Activated CD4-positive, alpha-beta memory T cell treated with anti-CD3 and anti-CD28 coated beads, Interleukin-2, amount 10 ng/mL, durations not matched to agents 7 days and 5 days (primary cell): ENCODE measurements at places on chromosomes 11 and 22.

- DNase-seq, result no peak
Observed at GRCh38 chr11:69110451-69110850, 45.3 kb upstream of the SMIM38 start.

GRCh38 chr11:121194731-121195596 is 93.9 kb downstream of the TECTA start:
- peak; percentile 54 for DNase-seq

- DNase-seq, result no peak
Observed at GRCh38 chr11:129894278-129895125, 876 bp downstream of the NFRKB start.

DNA sequence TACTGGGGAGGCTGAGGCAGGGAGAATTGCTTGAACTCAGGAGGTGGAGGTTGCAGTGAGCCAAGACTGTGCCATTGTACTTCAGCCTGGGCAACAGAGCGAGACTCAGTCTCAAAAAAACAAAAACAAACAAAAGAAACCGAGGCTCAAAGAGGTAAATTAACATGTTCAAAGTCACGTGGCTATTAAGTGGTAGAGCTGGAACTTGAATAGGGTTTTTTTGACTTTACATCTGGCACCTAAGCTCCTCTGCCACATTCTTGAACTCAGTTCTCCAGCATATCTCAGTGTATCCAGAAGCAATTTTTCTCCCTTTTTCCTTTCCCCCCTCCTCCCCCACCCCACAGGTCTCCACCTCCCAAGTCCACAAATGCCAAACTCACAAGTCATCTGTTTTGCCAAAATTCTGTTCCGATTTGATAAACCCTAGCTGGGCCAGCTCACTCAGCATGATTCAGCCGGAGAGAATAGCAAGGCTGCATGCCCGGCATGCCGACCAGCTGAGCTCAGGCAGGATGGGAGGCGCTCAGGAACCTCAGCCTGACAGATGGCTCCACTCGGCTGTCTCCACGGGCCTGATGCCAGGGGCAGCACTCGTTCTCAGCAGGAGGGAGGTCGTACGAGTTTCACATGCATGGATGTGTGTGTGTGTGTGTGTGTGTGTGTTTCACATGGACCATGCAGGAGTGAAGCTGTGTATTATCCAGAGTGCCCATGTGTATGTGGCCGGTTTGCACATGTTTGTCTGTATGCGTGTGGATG is 63.2 kb upstream of the RRAS2 start:
- no peak for DNase-seq

DNA sequence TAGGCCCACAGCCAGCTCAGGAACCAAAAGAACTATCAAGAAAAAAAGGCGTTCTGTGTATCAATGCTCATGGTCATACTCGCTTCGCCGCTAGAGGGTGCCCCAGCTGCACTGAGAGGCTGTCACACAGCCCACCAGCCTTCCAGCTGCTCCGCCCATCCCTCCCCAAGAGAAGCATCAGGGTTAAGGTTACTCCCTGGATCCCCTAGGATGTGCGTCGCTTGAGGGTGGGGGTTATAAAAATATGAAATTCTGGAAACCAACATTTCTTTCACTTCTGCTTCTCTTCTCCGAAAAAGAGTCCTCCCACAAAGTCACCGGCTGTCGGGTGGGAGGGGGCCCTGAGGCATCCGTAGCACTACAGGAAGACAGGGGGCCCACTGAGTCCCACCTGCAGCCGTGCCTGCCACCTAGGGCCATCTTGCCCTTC is 1.7 kb downstream of the CBX6 start:
- DNase-seq, result peak; percentile 88

DNA sequence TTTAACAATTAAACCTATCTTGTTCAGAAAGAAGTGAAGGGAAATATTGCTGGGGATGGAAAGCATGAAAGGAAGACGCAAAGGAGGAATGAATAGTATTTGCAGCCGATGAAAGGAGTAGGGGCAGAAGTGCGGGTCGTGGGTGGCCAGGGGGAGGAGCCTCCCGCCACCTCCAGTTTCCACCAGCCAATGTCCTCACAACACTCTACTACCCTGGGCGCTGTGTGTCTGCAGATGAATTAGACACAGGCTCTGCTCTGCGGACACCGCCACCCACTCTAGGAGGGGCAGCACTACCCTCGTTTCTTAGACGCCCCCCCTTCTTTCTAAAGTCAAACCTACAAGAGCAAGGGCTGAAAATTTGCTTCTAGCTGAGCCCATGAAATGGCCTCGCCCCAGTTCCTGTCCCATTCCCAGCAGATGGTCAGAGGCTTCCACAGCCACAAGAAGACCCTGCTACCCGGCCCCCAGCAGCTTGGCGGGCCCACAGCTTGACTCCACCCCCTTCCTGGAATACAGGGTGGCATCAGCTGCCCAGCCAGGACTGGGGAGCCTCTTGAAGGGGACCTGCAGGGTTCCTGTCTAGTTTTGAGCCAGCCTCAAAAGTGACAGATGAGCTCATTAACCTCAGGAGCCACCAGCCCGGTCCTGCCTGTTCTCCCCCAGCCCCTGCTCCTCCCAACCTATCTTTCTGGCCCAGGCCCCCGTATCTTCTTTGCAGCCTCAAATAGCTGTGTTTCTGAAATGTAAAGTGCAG is 268.1 kb downstream of the BUD13 start:
- DNase-seq, result no peak

DNA sequence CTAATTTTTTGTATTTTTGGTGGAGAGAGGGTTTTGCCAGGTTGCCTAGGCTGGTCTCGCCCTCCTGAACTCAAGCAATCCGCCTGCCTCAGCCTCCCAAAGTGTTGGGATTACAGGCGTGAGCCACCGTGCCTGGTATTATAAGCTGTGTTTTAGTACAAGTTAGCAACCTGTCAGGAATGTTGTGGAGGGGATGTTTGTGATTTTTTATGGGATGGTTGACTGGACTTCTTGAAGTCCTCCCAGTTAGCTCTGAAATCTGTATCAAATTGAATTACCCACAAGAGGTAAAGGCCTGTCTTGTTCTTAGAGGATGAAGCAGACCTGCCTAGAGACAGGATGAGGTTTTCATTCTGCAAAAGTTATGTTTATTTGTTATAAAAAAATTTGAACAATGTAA is 34.1 kb upstream of the IL18BP start:
- no peak for DNase-seq

- DNase-seq, result no peak
Observed at GRCh38 chr11:134229126-134229790, 4.8 kb downstream of the VPS26B start.

DNA sequence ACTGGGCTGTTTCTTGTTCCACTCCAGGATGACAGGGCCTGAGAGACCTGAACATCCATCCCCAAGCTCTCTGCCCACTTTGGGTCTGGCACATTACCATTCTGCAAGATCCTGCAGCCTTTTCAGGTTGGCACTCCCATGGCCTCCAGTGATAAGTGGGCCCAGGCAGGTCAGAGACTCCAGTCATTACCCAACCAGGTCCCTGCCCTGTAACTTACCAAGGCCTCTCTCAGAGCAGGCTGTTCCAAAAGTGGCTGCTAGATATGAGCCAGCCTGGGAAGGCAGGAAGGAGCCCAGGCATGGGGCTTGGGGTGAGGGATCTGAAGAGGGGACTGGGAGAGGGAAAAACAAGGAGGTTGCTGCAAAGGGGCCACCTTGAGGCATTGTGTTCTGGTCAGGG is 35.9 kb downstream of the KCNQ1OT1 start:
- DNase-seq, result no peak

- no peak for DNase-seq
Observed at GRCh38 chr22:17411213-17411612, 42.0 kb downstream of the CECR2 start.

DNA sequence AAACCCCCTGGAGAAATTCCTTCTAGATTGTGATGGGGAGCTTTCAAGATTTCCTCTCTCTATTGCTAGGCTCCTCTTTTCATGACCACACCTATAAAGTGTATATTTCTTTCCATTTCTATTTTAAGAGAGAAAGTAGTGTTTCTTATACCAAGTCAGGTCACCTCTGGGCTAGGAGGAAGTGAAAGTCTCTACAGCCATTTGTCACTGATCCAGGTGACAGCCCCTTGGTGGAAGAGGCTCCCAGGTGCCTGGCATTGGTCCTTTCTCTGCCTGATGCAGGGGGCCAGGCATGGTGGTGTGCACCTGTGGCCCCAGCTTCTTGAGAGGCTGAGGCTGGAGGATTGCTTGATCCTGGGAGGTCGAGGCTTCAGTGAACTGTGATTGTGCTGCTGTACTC is 64.7 kb downstream of the DHCR7 start:
- no peak for DNase-seq

- DNase-seq, result no peak
Observed at GRCh38 chr11:63853476-63853875, 14.6 kb downstream of the MARK2 start.

DNA sequence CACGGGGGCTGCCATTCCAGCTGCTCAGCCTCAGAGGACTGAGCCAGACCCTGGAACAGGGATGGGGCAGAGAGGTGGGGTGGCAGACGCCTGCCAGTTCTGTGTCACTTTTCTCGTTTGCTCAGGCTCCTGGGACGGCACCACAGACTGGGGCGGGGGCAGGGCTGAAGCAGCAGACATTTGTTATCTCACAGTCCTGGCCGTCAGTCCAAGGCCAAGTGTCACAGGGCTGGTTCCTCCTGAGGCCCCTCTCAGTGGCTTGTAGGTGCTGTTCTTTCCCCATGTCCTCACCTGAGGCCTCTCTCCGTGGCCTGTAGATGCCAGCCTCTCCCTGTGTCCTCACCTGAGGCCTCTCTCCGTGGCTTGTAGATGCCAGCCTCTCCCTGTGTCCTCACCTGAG is 24.7 kb downstream of the TPCN2 start:
- DNase-seq, result no peak

DNA sequence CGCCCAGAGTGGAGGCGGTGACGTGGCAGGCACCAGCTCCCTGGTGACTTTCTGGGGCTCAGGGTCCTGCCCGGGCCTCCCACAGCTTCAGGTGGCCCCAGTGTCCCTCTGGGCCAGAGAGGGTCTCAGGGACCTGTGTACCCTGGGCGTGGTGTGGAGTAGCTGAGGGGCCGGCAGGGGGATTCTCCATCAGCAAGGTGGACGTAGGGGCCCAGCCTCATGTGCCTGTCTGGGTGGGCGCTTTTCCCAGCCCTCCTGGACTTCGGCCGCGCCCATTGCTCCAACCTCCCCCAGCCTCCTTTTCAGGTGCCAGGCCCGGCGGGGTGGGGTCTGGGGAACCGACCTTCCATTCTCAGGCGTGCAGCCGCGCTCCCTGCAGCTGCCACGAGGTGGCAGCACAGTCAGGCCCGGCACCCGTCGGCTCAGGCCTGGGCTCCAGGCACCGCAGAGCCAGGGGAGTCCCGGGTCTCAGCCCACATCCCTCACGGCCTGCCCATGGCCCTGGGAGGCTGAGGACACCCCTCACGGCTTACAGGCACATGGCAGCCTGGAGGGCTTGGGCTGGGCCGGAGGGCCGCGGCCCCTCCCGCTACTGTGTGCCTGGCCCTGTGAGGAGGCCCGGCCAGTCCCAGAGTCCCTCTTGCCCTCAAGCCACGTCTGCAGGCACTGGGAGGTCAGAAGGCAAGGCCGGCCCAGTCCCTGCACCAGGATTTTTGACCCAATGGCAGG is 19.9 kb upstream of the MUC5B start:
- peak; percentile 62 for DNase-seq

GRCh38 chr11:9109858-9110731 is 18.7 kb upstream of the SCUBE2 start:
- DNase-seq, result no peak

DNA sequence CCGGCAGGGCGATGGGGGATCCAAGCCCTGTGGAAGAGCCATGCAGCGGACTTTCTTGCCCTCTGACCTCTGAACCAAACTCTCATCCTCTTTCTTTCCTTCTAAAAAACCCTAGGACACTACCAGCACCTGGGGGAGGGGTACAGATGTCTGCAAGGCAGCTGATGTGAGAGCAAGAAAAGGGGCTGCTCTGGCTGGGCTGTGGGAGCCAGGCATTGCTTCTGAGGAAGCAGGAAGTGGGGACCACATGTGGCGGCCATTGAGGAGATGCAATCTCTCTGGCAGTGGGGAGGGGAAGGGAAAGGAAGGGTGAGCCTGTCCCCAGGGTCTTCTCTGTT is 36.0 kb downstream of the FAM83F start:
- no peak for DNase-seq

DNA sequence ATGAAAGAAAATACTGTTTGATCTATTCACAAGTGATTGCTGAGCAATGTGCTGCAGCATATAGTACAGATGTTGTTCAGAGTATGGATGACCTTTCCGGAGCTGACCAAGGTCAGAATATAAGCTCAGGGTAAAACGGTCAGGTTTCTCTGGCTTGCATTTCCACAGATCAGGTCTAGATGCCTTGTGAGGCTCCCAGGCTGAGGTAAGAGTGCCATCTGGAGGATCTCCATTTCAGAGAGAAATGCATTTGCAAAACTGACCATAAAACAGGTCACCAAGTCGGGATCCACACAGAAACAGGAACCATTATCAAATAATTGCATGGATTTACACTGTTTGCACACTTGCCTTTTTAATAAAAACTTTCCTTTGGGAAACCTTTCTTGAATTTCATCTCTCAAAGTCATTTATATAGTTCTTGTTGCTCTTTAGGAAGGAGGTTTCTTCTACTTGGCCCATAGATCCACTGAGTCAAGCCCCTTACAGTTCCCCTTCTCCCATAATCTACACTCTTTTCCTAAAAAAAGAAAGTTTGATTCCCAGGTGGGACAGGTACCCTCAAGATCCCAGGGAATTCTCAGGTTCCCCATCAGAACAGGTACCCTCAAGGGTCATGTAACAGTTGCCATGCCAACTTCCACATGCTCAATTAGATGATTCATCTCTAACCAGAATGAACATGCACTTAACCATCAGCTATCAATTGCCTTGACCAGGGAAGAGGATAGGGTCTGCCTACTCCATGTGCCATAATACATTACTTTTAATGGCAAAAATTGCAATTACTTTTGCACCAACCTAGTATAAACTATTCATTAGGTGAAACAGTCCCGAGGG is 25.0 kb upstream of the TMPRSS5 start:
- peak; percentile 16 for DNase-seq

DNA sequence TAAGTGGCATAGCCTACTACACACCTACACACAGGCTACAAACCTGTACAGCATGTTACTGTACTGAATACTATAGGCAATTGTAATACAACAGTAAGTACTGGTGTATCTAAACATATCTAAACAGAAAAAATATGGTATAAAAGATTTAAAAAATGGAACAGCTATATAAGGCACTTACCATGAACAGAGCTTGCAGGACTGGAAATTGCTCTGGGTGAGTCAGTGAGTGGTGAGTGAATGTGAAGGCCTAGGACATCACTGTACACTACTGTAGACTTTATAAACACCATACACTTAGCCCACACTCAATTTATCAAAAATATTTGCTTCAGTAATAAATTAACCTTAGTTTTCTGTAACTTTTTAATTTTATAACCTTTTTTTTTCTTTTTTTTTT is 24.7 kb downstream of the PAMR1 start:
- DNase-seq, result no peak

- no peak for DNase-seq
Observed at GRCh38 chr11:67041602-67042001, 15.0 kb upstream of the RHOD start.

GRCh38 chr11:117278347-117278746 is 12.8 kb upstream of the BACE1-AS start:
- no peak for DNase-seq

- DNase-seq, result no peak
Observed at GRCh38 chr11:32630844-32631243, 47.2 kb downstream of the EIF3M start.
